Aorta (tissue), 5 donors: ENCODE measurements at places on chromosomes 7 and 10.

DNA sequence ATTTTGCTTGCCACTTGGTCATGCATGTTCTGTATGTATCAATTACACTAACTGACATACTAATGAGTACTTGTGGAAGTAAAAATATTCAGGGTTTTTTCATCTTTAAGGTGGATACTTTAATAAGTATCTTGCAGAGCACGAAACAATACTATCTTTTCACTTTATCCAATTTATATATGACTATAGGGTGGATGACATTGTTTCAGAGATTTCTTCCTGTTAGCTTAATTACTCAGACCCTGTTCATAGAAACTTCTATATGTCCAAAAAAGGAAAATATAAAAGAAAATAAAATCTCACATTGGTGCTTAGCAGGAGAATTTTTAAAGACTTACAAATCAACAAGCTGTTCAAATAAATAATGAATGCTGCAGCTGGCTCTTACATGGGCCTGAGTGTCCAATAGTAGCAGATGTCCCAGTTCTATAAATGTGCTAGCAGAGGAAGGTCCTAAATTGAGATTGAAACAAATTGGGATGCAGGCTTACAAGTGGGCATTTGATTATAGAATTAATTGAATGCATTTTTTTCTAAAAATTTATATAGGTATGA lies 91.5 kb upstream of the THSD7A start:
- DNase-seq, result no peak

DNA sequence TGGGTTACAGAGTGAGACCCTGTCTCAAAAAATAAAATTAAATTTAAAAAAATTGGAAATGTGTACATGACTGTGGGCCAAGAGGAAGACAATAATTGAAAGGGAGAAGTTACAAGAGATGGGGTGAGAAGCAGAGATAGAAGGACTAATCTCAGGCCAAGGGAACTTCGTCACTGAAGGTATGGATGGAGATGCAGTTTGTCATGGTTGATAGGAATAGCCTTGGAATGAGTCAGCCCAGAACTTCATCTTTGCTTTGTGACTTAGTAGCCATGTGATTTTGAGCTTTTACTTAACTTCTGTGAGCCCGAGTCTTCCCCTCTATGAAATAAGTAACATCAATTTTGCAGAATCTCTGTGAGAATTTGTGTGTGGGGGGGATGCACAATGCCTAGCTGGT lies 6.5 kb upstream of the PODXL start:
- DNase-seq, result no peak

DNA sequence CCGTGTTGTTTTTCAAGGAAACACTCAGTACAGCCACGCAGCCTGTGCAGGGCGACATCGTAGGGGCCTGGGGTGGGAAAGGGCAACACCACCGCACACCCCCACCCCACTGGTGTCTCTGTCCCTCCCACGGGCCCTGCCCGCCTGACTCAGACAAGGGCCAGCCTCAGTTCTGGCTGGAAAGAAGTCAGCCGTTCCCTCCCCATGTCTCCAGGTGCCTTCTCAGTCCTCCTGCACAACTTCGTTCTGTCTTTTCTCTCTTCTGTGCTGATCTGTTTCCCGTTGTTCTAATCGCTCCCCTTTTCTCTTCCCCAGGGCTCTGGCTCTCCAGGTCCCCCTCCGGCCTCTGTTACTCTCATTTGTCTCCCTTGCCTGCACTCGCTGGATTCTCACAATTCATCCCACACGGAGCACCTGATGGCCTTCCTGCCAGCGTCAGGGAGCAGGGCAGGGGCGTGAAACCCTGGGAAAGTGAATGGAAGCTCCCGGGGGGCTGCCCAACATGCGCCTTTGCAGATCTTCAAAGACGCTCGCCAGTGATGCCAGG lies 97.7 kb downstream of the WDR37 start:
- no peak for DNase-seq

DNA sequence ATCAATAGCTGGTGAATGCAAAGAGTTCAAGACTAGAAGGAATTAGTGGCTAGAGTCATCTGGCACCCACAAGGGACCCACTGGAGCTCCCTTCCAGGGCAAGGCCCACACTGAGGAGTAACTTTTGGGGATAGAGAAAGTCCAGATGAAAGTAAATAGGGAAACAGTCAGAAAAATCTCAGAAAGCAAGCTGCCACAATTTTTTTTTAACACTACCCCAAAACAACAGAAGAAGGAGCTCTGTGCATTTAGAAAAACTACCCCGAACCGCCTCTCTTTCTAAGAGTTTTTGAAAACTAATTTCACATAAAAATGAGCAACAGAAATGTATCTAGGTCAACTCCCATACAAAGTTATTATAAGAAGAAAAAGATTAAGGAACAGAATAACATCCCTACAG lies 42.2 kb downstream of the AOAH start:
- no peak for DNase-seq

DNA sequence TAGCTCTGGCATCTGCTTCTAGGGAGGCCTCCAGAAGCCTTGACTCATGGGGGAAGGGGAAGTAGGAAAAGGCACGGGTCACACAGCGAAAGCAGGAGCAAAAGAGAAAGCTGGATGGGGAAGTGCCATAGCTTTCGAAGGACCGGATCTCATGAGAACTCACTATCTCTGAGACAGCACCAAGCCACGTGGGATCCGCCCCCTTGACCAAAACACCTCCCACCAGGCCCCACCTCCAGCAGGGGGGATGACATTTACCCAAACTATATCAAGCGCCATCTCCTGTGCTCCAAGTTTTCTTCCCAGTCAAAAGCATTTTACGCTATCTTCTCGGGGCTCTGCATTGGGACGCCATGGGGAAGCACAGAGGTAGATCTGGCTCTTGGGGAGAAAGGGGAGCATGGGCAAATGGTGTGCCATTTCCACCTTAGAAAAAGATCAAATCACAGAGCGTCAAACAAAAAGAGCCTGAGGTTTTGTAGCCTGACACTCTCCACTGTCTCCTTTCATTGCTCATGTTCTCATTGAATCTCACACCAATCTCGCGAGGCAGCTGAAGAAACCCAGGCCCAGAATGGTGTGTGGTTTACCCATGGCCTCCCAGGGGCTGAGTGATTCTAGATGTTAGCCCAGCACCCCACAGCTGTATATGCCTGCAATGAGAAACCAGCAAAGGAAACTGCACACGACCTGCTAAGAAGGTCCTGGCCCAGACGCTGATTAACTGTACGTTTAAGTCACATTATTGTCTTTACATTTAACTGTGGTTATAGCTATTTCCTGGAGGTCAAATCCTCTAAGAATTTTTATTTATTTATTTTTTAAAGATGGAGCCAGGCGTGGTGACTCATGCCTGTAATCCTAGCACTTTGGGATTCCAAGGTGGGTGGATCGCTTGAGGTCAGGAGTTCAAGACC lies 8.1 kb upstream of the OLAH start:
- peak; percentile 57 for DNase-seq
